ENCODE measurements at places on chromosomes 16 and 17.

GRCh38 chr17:31900877-31901276, 631 bp downstream of the UTP6 start:
- DNase-seq, result peak; percentile 60

GRCh38 chr17:82723169-82723807, 6.8 kb downstream of the FN3KRP start:
- DNase-seq, result no peak

DNA sequence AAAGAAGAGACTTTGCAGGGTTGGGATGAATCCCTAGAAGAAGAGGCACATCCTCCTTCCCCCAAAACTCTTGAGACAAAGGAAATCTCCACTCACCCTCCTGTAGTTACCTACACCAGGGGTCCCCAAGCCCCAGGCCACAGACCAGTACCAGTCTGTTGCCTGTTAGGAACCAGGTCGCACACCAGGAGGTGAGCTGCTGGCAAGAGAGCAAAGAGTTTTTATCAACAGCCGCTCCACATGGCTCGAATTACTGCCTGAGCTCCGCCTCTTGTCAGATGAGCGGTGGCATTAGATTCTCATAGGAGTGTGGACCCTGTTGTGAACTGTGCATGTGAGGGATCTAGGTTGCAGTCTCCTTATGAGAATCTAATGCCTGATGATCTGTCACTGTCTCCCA, 98.9 kb downstream of the CCT6B start:
- no peak for DNase-seq

DNA sequence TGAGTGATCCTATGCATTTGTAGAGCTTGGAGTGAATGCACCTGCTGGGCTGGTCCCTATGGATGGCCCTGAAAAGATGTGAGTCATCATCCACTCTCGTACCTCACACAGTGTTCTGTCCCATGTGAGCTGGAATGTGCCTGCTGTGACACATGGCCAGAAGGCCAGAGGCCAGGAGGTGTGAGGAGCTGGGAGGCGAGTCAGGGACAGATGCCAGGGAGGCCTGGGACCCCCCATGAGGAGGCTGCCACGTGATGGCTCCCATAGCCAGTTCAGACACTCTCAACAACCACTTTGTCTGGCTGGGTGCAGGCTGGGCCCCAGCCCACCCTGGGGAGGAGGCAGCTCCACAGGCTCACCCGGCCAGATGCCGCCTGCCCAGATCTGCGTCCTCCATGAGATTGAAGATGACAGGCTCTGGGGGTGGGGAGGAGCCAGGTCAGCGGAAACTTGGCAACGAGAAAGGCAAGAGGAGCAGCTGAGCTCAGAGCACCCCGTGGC, 168.8 kb downstream of the C16orf78 start:
- DNase-seq, result no peak

DNA sequence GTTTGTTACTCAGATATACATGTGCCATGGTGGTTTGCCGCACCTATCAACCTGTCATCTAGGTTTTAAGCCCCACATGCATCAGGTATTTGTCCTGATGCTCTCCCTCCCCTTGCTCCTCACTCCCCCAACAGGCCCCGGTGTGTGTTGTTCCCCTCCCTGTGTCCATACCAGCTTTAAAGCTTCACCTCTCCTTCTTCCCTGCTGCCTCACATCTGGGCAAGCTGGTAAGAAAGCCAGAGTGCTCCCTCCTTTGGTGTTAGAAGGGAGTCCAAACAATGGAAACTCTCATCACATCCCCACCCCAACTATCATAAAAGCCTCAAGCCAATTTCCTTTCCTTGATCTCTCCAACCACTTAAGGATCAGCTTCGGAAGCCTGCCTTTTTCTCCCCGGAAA, 1115.6 kb upstream of the GOT2 start:
- no peak for DNase-seq

DNA sequence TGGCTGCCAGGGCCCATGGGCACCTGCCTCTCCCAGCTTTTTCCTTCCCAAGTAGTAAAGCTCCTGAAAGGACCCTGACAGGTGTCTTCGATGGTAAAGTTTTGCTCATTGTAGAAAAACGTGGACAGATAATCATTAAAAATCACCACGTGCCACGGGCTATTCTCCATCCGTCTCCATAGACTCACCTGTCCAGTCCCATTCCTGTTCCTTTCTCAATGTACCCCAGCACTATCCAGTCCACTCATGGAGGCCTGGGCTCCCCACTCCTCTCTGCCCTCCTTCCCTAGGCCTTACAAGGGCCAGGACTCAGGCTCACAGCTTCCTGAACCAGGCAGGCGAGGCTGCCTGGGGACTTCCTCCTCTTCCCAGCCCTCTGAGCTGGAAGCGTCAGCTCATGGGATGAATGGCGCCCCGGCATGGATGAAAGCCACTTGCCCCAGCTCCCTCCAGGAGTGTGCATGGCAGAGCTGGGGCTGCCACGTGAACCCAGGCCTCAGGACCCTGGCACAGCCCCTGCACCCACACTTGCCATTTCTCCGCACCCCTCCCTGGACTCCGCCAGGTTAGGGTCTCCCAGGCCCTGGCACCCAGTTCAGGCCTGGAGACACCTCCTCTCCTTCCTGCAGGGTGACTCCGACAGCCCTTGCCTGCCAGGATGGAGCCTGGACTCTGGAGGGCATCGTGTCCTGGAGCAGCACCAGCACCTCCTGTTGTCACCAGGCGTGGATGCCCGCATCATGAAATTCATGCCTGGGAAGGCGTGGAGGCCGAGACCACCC, 8.8 kb downstream of the CTRB1 start:
- no peak for DNase-seq

DNA sequence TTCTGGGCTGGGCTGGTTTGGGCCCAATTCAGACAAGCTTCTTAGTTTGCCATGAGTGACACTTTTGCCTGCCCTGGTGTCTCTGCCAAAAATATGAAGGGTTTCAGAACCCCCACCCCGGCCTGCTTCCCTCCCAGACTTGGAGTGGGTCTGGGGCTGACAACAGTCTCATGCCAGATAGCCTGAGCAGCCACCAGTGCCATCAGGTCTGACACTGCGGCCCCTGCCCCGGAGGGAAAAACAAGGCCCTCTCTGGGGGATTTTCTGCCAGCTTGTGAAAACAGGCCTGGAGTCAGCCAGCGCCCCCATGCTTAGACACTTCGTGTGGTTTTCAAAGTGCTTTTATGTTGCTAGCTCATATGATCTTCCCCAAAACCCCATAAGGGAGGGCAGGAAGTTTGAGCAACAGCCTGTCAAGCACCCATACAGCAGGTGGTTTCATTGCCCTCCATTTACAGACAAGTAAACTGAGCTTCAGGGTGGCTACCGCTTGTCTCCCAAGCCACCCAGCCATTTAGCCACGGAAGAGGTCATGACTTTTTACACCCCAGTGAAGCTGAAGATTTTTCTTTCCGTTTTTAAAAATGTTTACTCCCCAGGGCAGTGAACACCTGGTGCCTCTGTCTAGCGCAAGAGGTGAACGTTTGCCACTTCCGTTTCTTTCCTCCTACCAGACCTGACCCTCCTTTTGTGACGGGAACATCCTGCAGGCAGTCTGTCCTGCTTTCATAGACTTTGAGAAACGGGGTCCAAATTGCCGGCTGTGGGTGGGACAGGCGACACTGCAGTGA, 300.6 kb downstream of the SEC14L1 start:
- DNase-seq, result no peak

DNA sequence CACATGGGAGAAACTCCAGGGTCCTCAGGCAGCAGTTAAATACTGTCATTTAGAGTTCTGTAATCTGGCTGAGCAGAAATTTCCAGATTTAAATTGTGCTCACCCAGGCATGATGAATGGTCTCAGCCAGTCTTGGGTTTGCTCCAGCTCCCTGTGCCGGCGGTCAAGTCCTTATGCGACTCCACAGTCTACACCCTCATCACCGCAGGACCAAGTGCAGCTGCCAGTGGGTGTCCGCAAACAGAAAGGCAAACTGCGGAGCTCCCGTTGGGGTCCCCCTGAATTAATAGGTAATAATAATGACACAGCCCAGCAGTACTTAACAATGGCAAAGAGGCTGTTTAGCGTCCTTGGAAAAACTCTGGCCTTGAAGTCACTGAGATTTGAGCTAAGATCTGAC, 3.9 kb upstream of the CACNG4 start:
- no peak for DNase-seq

DNA sequence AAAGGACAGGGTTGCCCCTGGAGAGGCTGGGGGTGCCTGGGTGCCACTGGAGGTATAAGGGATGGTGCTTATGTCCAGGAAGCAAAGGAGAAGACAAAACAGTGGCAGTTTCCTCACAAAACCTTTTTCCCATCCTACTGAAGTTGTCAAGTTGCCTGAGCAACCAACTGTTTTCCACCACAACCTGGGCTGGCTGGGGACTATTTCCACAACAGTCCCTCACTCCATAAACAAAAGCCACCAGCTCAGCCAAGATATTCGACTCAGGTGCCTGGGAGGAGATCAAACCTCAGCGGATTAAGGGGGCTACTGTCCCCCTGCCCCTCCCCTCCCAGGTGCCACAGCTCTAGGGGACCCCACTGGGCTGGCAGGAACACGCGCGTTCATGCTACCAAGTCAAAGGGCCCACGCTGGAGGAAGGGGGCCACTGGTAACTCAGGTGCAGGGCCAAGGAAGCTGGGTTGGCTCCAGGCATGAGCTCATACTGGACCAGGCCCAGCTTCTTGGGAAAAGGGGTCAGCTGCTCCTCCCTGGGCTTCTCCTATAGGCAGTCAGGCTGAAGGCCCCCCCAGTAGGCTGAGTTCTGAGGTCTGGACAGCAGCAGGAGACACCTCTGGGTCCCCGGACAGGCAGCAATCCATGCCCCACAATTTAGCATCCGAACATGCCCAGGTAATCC, 45.7 kb upstream of the MRPS23 start:
- DNase-seq, result no peak

GRCh38 chr17:59561042-59561441, 4.4 kb upstream of the DHX40 start:
- DNase-seq, result peak; percentile 43

GRCh38 chr16:81873206-81873605, 94.1 kb downstream of the PLCG2 start:
- no peak for DNase-seq

- no peak for DNase-seq
Measured at GRCh38 chr16:55815320-55815719, 17.6 kb downstream of the CES1 start.

GRCh38 chr16:69555437-69555836, 10.3 kb upstream of the NFAT5 start:
- no peak for DNase-seq

DNA sequence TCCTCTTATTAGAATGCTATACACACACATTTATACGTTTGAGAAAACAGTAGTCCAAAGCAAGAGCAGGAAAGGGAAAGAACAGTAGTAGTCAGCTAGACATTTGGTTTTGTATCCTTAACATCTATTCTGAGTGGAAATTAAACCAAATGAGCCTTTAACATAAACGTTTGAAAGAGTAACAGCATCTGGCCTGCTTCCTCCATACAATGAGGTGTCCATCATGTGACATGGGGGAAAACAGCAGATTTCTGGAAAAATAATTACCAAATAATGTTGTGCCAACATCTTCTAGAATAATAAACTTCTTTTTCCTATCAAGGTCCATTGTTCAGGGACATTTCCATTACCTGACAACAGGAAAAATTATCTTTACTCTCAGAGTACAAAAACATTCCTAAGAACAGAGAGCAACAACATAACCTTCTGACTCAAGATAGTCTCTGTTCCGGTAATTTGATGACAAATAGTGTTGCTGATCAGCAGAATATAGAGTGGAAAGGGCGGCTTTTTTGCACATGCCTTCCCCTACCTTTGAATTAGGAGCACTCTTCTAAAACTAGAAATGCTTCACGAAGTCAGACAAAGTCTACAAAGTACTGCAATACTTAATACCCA, 20.2 kb downstream of the CYTH1 start:
- DNase-seq, result no peak

- DNase-seq, result no peak
Measured at GRCh38 chr17:29400818-29401217, 10.7 kb downstream of the TAOK1 start.

GRCh38 chr17:17348872-17349723, 45.9 kb downstream of the NT5M start:
- no peak for DNase-seq

DNA sequence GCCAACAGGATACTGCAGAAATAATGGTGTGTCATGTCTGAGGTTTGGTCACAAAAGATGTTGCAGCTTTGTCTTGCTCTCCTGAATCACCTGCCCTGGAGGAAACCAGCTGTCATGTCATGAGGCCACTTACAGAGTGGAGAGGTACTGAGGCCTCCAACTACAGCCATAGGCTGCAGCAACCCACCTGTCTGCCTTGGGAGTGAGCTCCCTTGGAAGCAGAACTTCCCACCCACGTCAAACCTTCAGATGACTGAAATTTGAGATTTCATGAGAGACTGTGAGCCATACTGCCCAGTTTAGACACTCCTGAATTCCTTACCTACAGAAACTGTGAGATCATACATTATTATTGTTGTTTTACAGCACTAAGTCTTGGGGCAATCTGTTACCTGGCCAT, 475.9 kb downstream of the HS3ST3B1 start:
- no peak for DNase-seq

DNA sequence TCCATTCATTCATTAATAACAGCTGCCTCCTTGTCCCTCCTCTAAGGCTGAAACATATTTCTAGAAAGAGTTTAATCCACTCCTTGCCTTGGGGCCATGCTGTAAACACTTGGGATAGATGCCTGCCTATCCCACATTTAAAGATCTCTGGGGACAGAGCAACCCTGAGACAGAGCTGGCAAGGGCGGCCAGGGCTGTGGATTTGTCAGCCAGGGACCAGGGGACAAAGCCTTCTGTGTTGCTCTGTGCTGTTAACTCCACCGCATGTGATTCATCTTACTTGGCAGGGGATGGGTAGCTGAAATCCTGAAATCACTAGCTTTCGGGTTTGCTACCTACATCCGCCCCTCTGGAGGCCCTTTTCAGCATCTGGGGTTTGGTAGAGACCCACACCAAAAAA, 392.9 kb downstream of the SLC39A11 start:
- no peak for DNase-seq

- DNase-seq, result no peak
Measured at GRCh38 chr16:20243731-20244281, 83.5 kb downstream of the GP2 start.

GRCh38 chr16:24130494-24131085, 125.5 kb upstream of the CACNG3 start:
- DNase-seq, result no peak

DNA sequence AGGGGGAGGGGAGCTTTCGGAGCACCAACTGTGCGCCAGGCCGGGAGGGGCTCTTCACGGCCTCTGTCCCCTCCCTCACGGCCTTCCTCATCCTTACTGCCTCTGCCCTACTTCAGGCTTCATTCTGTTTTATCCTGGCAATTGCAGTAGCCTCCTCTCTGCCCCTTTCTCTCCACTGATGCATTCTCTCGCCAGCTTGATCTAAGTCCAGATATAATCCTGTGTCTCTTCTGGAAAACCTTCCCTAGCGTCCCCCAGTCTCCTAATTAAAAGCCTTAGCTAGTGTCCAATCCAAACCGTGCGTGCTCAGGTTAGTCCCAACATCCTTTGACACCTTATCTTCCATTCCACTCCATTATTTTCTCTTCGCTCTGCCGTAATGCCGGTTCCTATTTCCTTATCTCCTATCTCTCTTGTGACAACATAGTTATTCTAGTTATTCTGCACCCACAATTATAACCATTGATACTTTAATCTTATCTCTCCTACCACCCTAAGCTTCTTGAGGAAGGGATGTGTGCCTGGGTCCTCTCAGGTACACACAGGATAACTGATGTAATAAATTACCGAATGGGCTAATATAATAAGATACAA, 869 bp downstream of the ZNF48 start:
- DNase-seq, result no peak

GRCh38 chr16:55102531-55102930, 171.9 kb downstream of the IRX5 start:
- DNase-seq, result no peak
